Vagina (tissue), 2 donors: ENCODE measurements at places on chromosomes 16 and 17.

GRCh38 chr17:48571826-48572417, 6.2 kb downstream of the HOXB4 start:
- no peak for DNase-seq

- DNase-seq = no peak
Observed at GRCh38 chr17:14417336-14417735, 116.5 kb downstream of the HS3ST3B1 start.

GRCh38 chr17:65674246-65675045, 113.0 kb upstream of the AXIN2 start:
- DNase-seq = no peak

DNA sequence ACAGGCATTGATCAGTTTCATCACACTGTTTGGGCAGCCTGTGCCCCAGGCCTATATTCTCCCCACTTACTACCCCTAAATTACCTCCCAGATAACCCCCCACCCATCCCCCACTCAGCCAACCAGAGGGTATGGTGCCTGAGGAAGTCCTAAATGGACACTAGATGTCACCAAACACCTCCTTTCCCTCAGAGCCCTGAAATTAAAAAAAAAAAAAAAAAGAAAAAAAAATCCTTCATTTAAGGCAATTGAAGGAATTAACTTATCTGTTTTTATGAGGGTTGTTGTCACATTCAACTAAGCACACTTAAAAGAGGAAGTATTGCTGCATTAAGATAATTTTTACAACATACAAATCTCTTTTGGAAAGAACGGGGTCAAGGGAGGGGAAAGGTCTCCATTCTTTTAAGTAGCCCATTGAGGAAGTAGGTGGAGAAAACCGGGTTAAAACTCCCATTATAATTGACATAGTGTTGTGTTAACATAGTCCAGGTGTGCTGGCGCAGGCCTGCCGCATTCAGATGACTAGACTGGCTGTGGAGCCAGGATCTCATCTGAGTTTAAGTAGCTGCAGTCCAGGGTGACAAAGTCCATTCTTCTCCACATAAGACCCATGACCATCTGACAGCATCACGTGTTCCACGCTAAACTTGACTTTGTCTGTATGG, 46.3 kb downstream of the SNX11 start:
- DNase-seq = no peak

- no peak for DNase-seq
Observed at GRCh38 chr16:82040296-82040695, 5.2 kb downstream of the HSD17B2 start.

DNA sequence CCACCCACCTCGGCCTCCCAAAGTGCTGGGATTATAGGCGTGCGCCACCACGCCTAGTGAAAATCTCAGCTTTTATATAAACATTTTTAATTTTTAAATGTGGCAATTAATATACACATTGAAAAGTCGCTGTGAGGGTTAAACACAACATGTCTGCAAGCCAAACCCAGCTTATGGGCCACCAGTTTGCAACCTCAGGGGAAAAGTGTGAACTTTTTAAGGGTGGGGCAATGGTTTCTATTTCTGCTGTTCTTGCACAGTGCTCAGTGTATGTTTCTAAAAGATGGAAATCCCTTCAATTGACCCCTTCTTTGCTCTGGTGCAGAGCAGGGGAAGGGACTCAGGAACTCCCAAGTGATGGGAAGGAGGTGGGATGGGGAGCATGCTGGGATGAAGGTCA, 18.3 kb upstream of the SUPT4H1 start:
- no peak for DNase-seq

DNA sequence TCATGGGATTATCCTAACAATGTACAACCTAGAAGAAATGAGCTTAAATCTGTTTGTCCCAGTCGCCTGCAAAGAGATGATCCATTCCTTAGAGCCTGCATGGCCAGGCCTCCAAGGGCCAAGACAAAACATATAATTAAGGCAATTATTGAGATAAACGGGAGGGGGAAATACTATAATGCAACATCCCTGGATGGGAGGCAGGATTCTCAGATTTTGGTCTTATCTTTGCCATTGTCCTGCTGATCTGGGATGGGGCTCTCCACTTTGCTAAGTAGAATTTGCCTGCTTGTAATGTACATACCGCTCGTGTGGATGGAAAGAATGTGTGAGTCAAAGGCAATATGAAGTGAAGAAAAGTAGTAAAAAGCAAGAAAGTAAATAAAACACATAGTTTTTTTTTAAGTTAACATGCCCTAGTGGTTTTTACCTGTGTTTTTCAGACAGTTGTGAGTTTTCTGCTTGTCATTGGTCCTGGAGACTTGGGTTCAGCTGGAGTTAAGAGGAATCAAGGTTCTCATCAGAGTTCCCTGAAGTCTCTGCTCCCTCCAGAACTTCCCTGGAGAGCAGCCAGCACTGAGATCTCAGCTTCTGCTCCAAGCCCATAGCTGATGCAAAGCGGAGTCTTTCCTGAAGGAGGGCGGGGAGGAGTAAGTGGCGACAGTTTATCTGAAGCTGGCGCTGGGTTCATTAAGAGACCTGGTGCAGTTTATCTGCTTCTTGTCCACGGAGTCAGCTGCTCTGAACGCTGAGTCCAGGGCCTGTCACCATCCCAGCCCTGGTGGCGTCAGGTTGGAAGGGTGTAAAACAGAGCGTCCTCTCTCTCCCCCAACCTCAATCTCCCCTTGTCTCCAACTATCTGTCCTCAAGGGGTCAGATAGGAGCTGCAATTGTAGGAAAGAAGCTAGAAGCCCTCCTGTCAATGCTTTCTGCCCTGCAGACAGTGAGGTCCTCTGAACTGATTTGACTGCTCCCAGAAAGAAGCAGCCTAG, 30.1 kb downstream of the HOXB1 start:
- DNase-seq = no peak

DNA sequence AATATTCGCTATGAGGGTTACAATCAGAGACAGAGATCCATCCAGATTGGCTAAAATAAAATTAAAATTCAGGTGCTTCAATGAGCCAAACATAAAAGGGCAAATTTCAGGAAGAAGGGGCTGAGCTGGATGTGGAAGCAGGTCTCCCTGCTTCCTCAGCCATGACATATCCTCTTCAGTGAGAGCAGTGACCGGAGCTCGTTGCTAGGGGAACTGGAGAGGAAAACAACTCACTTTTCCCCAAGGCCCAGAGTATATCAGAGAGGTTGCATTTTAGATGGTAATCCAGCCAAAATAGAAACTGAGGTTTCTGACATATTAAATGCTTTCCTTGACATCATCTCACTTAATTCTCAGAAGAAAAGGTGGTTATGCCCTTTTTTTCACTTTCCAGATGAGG, 503.5 kb downstream of the HS3ST4 start:
- no peak for DNase-seq

DNA sequence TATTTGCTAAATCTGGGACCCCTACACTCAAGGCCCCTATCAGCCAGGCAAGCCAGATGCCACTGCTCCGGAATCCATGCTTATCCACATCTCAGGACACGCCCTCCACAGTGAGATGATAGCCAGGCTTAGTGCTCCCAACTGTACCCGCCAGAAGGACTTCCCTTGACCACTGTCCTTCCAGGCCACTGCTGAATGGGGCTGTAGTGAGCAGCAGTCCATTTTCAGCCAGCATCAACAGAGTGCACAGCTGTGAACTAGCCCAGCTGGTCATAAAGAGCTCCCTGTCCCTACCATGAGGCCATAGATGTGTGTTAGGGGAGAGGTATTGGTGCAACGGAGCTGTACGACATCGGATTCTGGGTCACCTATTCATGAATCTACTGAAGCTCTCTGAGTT, 13.0 kb upstream of the MED9 start:
- no peak for DNase-seq

GRCh38 chr16:17316005-17316404, 154.8 kb downstream of the XYLT1 start:
- DNase-seq = no peak

GRCh38 chr17:63549289-63549945, 860 bp upstream of the DCAF7 start:
- no peak for DNase-seq

DNA sequence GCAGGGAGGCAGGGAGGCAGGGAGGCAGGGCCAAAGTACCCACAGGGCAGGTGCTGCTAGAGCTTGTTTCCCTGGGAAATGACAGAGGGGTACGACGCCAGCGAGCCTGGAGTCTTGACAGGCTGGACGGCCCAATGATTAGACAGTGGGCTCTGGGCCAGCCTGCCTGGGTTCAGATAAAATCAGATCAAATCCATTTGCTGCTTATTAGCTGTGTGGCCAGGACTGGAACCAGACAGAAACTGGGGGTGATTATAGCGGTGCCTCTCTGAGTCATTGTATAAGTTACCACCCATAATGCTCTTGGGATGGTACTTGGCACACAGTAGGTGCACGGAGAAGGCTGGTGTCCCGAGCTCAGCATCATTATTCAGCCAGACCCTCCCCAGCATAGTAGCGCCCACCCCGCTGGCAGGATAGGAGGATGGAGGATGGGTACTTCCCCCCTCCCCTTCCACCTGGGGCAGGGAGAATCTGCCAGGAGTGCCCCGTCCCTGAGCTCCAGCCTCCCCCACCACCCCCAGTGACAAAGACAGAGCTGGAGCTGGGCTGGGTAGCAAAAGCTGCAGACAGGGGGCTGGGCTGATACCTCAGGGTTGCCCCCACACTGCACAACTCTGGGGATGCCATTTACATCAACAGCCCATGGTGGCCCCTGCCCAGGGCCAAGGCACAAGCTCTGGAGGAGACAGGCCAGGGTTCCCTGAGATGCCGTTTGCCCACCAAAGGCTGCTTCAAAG, 77.6 kb upstream of the TNRC6C start:
- DNase-seq = no peak

- DNase-seq = no peak
Observed at GRCh38 chr16:17988839-17989238, 347.7 kb downstream of the NPIPA8 start.

DNA sequence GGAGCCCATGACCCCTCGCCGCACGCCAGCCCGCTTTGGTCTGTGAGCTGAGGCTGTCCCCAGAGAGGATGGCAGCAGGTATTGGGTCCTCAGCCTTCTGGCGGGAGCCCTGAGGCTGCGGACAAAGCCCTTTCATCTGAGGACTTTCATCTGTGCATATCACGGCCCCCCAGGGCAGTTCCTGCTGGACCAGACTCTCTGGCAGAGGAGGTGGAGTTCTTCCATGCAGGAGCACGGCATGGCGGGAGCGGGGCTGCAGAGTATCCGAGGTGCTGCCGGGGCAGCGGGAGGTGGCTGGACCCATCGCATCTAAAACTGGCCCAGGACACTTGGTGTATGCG, 18.8 kb downstream of the DHX38 start:
- DNase-seq = no peak

- DNase-seq = no peak
Observed at GRCh38 chr16:58306327-58306726, 11.5 kb upstream of the PRSS54 start.

DNA sequence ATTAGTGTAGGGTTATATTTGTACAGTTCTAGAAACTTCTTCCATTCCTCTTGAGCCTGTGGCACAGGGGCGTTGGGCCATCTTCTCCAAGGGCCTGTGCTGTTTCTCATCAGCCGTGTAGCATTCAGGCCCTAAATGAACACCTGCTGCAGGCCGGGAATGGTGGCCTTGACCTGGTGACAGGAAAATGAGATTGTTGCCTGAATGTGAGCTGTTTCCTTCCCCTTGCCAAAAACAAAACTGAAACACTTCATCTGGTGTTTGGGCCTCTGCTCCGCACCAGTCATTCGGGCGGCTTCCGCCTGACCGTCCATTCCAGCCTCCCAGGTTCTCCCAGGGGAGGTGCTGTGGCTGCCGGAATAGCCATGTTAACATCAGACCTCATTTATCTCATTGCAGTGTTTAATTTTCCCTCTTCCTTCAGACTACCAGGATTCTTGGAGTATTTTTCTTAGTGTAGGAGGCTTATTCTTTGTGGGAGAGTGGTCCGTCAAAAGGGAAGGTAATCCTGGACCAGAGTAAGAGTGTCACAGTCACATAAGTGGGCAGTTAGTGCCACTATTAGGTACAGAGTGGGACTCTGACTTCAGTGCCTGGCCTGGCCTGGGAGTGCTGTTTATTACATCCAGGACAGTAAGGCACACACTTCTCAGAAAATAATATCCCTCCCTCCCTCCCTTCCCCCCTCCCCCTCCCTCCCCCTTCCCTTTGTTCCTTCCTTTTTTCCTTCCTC, 61.9 kb downstream of the WWP2 start:
- no peak for DNase-seq

DNA sequence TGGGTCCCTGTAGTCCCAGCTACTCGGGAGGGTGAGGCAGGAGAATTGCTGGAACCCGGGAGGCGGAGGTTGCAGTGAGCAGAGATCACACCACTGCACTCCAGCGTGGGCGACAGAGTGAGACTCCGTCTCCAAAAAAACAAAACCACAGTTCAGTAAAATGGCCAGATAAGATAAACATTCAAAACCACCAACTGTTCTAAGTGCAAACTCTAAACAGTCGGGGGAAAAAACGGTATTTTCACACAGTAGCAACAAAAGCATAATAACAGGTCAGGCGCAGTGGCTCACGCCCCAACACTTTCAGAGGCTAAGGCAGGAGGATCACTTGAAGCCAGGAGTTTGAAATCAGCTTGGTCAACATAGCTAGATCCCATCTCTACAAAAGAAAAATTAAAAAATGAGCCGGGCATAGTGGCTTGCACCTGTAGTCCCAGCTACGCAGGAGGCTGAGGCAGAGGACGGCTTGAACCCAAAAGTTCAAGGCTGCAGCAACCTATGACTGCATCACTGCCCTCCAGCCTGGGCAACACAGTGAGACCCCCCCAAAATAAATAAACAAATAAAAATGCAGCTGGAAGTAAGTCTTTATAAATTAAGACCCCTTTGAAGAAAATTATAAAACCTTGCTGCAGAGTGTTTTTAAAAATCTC, 10.8 kb upstream of the HASPIN start:
- no peak for DNase-seq

DNA sequence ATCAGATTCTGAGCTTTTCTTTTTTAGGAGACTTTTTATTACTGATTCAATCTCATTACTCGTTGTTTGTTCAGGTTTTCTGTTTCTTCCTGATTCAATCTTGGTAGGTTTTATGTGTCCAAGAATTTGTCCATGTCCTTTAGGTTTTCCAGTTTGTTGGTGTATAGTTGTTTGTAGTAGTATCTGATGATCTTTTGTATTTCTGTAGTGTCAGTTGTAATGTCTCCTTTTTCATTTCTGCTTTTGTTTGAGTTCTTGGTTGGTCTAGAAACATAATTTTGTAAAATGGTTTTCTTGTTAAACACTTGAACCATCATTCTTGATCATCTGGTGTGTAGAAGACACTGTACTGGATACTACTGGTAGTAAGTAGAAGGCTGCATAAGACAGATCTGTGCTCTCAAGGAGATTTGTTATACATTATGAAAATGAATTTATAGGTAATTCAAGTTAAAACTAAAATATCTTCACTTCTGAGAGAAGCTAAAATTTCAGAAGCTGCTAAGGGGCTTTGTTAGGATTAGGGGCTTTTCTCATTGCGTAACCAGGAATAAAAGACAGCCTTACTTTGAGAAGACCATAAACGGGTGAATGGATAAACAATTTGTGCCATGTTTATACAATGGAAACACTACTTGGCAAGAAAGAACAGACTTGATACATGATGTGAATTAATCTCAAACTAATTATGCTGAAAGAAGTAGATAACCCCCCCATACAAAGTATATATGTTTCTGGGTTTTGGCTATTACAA, 44.0 kb downstream of the NSRP1 start:
- DNase-seq = no peak
